BJ (cell line): ENCODE measurements at places on chromosomes 4 and X.

DNA sequence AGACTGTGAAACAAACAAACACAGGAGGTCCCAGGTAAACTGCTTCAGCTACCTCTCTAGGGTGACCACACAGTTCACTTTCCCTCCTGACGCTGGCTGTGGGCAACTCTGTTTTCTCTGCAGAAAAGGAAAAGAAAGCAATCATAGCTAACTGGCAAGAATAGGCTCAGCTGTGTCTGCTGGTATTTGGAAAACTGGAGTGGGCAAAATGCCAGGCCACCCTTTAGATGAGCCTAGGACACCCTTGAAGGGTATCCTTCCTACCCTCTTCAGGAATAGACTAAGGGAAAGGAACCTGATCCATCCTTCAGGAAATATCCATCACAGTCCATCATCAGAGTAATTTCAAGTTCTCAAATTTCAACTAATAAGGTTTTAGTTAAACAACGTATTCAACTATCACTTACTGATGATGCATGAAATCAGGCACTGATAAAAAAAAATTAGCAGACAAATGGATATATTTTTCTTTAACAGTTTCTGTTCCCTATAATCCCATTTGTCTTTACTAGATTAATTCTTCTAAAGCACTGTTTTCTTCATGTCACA, 60.9 kb downstream of the CAMK2D start:
- no peak for DNase-seq

GRCh38 chr4:115292320-115293092, 179.1 kb upstream of the NDST4 start:
- DNase-seq: no peak

GRCh38 chr4:8582436-8582835, 2.2 kb downstream of the GPR78 start:
- no peak for DNase-seq

DNA sequence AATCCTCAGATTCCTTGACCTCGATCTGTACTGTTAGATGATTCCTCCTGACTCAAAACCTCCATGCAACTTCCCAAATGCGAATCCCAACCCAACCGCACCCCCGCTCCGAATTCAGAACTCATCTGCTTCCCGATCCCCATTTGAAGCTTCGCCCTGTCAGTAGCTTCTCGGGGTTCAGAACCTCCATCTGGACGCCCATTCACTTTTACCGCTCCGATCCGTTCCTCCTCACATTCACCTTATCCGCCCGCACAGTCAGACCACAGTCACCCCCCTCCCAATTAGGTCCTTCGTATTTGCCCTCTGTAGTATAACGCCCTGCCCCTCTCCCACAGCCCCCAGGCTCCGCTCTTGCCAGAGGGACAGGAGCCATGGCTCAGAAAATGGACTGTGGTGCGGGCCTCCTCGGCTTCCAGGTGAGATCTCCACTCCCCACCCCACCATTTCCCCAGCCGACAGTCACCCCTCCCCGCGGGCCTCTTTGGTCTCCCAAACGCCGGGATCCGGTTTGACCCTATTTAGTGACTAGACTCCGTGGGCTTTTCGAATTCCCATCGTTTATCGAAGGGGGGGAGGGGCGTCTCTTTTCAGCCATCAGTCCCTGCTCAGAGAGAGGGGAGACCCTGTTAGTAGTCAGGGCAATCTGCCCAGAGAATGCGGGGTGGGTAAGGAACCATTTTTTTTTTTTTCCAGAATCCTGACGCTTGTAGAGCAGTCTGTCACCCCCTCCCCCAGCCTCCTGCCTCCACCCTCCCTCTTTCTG, 691 bp downstream of the MAGED1 start:
- no peak for DNase-seq

DNA sequence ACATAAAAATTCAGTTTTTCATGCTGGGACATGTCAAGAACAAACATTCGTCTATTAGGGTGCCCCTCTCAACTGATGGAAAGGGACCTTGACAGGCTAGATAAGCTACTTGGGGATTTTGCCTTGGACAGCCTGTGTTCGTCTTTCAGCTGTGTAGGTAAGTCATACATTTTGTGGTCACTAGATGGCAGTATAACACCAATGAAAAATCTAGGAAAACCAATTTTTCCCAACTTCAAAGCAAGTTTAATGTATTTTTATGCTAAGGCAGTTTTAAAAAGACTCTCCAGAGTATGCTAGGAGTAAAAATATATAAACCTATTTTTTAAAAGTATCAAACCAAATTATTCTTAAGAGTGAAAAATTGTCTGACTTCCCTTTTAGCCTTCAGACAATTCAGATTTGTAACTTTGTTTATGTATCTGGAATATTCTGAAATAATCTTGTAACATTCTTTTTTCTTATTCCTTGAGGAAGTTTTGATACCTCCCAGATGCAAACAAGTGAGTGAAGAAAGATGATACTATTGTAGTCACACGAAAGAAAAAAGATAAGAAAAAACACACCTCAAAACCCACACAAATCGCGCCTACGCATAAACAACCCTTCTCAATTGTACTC, 158.3 kb downstream of the CPE start:
- no peak for DNase-seq

- no peak for DNase-seq
Observed at GRCh38 chr4:14787894-14788293, 214.4 kb upstream of the CPEB2 start.

GRCh38 chr4:148171596-148171995, 270.6 kb downstream of the NR3C2 start:
- DNase-seq: no peak

DNA sequence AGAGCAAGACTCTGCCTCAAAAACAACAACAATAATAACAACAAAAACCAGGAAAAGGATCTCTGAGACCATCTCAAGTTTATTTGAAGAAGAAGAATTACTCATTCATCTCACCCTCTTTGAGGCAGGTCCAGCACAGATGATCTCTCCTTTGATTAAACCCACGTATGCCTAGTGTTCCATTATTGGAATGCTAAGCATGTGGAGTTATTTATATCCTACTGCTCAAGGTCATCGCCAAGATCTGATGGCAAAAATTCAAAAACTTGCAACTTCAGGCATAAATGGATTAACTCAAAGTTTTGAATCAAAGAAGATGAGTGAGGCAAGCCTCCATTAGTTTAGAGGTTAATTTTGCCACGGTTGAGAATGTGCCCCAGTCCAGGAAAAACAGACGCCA, 184.2 kb downstream of the DHRSX start:
- no peak for DNase-seq

DNA sequence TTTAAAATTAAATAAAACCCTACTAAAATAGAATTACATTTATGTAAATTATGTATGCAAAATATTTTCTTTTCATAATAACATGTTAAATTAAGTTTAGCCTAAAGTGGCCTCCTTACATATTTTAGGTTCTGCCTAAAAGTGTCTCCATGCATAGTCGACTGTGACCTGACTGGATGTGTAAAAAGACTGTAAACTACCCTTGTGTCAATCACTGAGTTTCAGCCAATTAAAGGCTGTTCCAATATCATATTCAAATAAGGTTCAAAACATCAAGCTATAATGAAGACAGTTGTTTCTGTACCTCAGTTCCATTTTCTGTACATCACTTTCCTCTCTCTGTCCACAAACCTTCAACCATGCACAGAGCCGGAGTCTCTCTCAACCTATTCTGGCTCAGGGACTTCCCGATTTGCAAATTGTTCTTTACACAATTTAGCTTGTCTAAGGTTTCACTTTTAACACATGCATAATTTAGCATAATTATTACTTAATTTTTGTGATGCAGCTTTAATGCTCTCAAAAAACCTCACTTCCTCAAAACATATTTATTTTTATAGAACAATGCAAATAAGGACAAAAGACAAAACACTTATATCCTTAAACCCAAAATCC, 60.1 kb downstream of the SH3RF1 start:
- DNase-seq: no peak

DNA sequence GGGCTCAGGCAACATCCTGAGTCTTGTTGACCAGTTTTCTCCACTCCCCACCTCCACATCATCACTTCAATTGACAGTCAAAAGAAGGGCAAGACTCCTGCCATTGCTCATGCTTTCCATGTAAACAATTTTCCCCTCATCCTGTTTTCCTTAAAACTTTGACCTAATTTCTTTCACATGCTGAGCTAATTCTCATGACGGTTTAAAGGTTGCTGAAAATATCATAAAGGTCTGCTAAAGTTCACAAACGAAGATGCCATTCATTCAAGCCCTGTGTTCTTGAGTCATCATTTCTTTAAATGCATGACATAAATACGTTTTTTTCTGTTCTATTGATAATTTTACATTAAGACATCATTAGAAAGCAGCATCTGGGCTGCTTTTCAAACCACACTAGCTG, 353.9 kb downstream of the NKX6-1 start:
- no peak for DNase-seq

DNA sequence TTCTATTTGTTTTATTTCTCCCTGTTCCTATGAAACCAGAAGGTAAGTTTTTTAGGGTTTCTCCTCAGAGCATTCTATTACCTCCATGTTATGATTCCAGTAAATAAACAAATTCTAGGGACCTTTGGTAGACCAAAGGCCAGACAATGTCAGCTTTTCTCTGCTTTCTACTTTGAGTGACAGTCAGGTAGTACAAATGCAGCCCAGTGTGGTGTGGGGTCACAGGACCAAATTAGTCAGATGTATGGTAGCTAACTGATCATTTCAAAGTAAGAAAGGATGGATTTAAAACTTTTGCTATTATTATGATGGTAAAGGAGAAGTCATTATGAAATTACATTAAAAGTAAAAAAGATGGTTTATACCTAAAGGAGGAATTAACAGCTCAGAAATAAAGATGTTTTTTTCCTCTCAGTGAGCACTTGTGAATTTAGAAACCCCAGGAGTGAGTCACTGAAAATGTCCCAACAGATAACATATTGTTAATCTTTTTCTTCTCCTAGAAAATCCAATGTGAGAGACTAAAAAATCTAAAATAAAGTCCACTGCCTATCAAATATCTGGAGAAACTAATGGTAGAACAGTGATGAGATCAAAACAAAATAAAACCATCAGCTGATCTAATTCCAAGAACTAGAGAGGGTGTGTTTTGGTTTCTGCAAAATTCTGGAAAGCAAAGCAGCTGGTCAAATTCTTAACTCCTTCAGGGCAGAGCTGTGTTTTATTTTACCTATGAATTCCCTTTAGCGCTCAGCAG, 16.6 kb upstream of the KLHL2 start:
- no peak for DNase-seq

- DNase-seq: no peak
Observed at GRCh38 chrX:13254076-13254785, 65.6 kb downstream of the ATXN3L start.
